ENCODE measurements at places on chromosomes 12 and 14. TPM values are rescaled to one million over a fixed set of nuclear protein-coding genes. Genes with fewer than 3 reads are reported as not detected.

GRCh38 chr12:51493281-51493680 lies 68.7 kb downstream of the SLC4A8 start:
- no peak for DNase-seq

DNA sequence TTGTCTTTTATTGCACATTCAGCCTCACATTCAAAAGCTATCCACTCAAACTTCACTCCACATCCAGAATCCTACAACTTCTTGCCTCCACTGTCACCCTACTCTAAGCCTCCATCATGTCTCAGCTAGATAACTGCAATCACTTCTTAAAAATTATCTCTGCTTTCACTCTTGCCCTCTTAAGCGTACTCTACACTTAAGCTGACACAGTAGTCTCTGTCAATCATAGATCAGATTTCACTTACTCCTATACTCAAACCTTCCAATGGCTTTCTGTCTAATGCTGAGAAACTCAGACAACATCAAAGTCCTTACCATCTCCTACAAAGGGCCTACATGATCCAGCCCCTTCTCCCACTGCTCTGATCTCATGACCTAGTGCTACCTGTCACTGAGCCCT lies 304.1 kb downstream of the ITPR2 start:
- no peak for DNase-seq

DNA sequence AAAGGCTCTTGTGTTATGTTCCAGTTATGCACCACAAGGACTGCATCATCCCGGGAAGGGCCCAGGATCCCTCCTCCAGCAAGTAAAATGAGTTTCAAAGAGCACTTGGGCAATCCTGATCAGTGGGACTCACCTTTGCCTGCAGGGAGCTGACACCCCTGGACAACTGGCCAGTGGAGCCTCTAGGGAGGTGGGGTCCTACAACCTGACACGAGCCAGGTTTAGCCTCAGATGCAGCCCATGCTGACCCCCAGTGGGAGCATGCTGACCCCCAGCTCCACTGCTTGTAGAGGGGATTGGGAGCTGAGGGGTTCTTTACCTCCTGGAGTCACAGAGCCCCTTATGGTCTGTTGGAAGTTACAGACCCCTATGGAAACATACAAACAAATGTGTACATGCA lies 365.8 kb downstream of the CACNA1C start:
- DNase-seq, result no peak

DNA sequence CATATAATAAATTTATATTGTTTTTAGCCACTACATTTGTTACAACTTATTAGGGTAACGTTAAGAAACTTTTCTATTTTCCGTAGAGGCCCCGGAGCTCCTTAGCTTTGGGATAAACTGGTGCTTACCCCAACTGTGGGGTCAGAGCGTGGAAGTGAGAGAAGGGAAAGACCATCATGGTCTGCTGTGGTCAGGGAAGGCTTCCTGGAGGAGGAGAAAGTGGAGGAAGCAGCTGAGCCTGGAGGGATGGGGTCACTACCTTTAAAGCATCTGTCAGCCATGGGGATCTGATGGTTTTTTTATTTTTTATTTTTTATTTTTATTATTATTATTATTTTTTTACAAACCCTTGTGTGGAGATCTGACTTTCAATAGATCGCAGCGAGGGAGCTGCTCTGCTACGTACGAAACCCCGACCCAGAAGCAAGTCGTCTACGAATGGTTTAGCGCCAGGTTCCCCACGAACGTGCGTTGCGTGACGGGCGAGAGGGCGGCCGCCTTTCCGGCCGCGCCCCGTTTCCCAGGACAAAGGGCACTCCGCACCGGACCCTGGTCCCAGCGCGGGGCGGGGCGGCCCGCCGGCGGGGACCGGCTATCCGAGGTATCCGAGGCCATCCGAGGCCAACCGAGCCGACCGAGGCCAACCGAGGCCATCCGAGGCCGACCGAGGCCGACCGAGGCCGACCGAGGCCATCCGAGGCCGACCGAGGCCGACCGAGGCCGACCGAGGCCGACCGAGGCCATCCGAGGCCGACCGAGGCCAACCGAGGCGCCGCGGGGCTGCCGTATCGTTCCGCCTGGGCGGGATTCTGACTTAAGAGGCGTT lies 1101.2 kb upstream of the TMEM132C start:
- peak; percentile 89 for DNase-seq

The PLCZ1 gene
- total RNA-seq, result not detected

GRCh38 chr14:96016501-96017160 lies 22.5 kb upstream of the C14orf132 start:
- no peak for DNase-seq

- DNase-seq, result no peak
Measured at GRCh38 chr12:71892059-71892458, 46.6 kb upstream of the TPH2 start.

DNA sequence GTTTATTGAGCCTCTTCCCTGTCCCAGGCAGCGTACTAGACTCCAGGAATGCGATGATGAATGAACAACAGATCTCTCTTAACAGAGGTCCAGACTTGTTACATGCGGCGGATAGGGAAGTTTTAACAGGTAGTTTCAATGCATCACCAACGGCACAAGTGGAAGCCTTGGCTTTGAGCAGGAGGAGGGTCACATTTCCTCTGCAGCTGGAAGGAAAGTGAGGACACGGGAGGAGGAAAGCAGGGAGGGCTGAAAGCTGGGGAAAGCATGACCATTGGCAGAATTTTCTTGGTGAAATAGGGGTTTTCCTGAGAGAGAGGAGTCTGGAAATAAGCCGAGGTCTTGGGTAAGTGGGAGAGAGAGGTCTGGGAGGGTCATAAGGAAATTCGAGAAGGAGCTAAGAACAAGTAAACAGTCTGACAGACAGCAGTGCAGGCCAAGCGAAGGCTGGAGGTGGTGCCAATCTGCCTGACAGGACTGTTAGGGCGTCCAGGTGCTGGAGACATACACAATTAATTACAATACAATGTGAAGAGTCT lies 15.4 kb downstream of the BHLHE41 start:
- no peak for DNase-seq

The PDZRN4 gene
- not detected for total RNA-seq

DNA sequence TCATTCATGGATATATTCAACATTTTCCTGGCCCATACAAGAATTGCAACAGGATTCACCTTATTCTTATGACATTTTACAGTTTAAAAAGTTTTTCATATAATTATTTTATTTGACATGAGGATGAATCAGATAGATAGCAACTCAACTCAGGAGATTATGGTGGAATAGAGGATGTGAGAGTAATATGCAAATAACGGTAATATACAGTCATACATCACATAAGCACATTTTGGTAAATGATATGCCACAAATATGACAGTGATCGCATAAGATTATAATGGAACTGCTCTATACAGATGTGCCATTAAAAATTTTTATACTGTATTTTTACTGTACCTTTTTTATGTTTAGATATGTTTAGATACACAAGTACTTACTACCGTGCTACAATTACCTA lies 24.1 kb upstream of the CRADD start:
- no peak for DNase-seq

DNA sequence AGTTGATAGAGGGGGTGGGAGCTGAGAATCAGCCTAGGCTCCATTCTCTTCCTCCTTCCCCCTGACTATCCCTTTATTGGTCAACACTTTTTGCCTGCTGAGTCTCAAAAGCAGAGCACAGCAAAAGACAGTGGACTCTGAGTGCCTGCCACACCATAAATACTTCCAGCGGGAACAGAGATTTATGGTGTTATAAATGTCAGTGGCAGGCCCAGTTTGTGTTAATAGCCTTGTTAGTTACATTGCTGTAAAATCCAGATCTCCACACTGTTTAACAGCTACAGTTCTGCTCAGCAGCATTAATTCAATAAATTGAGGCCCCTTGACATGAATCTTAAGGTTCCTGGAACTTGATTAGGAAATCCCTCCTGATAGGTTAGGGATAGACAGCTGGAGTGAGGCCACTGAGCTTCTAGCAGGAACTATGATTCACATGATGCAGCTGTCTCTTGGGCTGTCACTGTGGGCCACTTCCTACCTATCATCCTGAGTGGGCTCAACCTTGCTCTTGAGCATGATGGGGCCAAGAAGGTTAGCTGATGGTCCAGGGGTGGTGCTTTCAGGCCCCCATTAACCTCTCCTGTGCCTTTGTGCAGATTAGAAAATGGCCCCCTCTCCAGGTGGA lies 295.2 kb upstream of the SRRM4 start:
- no peak for DNase-seq

DNA sequence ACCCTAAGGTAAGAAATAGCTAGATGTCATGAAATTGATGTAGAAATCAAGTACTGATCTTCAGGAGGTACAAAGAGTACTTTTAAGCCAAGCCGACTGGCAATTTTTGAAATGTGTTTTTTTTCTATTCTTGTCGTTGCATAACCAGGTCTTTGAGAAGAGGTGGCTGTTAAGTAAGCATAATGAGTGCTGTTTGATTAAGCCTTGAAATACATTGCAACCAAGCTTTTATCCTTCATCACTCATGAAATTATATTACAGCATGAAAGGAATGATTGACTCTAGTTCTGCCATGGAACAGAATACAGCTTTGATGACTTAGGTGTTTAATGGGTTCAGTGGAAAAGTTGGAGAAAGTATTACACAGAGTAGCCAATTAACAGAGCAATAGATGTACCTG lies 1720.2 kb upstream of the SEL1L start:
- no peak for DNase-seq

GRCh38 chr12:48765753-48766162 lies 23.1 kb downstream of the ADCY6 start:
- DNase-seq, result peak; percentile 52

The IGF1 gene
- total RNA-seq, result 1.3 TPM

The FAM186B gene
- 0.20 TPM for total RNA-seq

The NAV3 gene
- not detected for total RNA-seq
